ENCODE measurements at places on chromosomes 5 and 9.

- no peak for DNase-seq
Observed at GRCh38 chr9:115649991-115650472, 503.6 kb upstream of the PAPPA start.

- DNase-seq: no peak
Observed at GRCh38 chr9:85172001-85172978, 502.8 kb downstream of the NTRK2 start.

GRCh38 chr9:107895501-107896001 lies 406.0 kb upstream of the KLF4 start:
- no peak for DNase-seq

- DNase-seq: no peak
Observed at GRCh38 chr9:26947736-26948135, 694 bp upstream of the PLAA start.

GRCh38 chr5:124231230-124231629 lies 515.2 kb downstream of the ZNF608 start:
- DNase-seq: no peak

GRCh38 chr9:15936306-15936921 lies 383.6 kb downstream of the CCDC171 start:
- DNase-seq: no peak
